ENCODE measurements at places on chromosomes 7 and 10. TPM values are rescaled to one million over a fixed set of nuclear protein-coding genes. Genes with fewer than 3 reads are reported as not detected.

DNA sequence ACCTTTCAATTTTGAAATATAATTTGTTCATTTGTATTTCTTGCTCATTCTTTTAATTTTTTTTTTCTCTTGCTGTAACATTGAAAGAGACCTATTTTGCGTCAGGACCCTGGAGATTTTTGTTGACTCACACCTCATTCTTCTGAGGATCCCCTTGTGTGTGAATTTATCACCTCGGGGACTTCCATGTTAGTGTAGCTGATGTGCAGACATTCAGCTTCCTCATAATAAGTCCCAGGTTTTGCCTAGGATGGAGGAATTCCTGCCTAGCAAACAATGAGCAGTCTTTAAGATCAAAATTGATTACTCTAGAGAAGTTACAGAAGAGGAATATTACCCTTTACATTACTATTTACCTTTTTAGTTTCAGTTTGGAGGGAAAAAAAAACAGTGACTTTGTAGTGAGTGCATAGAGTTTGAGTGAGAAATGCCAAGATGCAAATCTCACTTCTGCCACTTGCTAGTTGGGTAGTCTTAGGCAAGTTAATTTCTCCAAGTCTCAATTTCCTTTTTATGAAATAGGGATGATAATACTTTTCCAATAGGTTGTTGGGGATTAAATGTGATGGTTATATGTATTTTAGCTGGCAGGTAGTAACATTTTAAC, 14.3 kb downstream of the TES start:
- DNase-seq, result no peak

SKIDA1 gene
- total RNA-seq, result 3.3 TPM

GRCh38 chr10:29733323-29733722, 98.6 kb upstream of the SVIL start:
- no peak for DNase-seq

H2BK1 gene
- total RNA-seq, result not detected

- DNase-seq, result no peak
These were observed 167.8 kb downstream of the USP6NL start for GRCh38 chr10:11443468-11444154.

KIF11 gene
- total RNA-seq, result 0.78 TPM

ZNF736 gene
- 3.8 TPM for total RNA-seq

HELLS gene
- total RNA-seq, result 1.6 TPM

FAM241B gene
- total RNA-seq, result 3.3 TPM

SPDYE2B gene
- total RNA-seq, result not detected

PLAC9 gene
- 29.1 TPM for total RNA-seq

DNA sequence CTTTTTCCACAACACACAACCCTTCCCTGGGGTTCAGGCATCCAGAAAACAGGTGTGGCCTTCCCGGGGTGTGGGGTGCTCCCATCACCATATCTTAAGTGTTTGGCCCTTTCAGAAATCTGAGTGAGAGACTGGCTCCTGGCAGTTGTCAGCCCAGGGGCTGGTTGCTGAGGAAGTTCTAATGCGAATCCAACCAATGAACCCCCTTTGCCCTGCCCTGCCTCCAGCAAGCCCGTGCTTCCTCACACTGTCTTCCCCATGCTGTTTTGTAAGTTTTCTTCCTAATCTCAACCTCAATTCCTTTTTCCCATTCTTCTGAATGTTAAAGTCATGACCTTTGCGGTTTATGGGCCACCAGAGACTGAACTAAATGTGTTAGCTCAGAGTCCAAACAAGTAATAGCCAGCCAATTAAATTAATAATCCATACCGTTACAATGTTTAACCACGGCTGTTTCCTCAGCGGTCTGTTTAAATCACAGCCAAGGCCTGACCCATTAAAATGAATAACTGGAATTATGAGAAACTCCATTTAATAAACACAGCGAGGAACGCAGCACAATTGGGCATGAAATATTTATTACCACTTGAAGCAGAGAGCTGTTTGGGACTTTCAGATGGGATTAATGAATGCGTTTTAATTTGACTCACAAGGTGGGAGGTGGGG, 90.9 kb upstream of the TCF7L2 start:
- DNase-seq, result no peak

BICC1 gene
- total RNA-seq, result 6.1 TPM

DNA sequence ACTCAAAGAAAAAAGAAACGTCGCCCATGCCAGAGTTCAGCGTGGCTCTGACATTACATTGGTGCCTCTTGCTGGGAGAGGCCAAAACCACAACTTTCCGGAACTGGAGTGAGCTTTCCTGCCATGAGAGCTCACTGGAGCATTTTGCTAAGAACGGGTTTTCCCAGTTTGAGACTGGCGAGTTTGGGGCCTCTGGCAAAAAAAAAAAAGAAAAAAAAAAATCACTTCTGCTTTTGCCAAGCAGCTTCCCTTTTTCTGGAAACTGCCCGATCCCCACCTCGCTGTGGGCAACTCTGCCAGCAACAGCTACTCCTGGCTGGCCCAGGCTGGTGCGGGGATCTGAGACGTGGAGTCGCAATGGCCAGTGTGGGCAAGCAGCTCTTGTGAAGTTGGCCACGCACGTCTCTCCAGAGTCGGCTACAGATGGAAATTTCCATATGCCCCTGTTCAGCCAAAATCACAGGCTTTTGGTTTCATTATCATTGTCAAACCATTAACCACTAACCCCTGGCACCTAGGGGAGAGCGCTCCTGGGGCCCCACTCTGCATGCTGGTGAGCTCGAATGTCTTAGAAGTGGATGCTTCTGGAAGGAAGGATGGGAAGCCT, 25.7 kb downstream of the PRKAG2 start:
- peak; percentile 70 for DNase-seq

DNA sequence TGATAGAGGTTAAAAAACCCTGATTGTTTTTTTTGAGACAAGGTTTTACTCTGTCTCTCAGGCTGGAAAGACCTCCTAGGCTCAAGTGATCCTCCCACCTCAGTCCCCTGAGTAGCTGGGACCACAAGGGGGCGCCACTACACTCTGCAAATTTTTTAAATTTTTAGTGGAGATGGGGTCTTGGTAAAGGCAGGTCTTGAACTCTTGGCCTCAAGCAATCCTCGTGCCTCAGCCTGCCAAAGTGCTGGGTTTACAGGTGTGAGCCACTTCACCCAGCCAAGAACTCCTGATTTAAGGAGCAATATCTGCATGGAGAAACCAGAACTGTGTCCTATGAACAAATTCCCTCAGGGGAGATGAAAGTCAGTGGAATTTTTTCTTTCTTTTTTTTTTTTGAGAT, 7.3 kb upstream of the KLHDC10 start:
- DNase-seq, result no peak

SPDYE16 gene
- not detected for total RNA-seq

DNA sequence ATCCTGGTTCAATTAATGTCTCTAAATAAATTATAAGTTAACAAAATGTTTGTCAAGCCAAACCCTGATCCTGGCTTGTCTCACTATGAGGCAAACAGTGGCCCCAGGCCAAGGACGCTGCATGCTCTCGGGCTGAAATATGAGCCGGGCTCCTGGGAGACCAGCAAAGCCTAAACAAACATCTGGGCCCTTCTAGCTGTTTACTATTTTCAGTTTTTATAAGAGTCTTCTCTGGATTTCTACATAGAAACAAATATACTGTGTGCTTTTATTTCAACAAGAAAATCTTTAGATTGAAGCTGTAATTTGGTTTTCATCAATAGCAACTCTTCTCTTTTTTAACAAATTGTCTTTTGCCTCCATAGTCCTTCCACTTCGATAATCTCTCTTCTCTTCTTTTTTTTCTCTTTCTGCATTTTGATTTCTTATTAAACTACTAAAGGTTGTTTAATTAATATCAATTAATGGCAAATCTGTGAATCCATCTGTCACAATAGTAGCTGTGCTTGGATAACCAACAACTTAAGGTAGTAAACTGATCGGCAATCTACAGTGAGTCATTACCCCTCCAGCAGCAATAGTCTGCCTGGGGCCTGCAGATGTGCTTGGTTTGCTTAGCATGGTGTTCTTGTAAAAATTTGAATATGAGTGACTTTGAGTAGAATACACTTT, 83.3 kb upstream of the DNAJC1 start:
- peak; percentile 94 for DNase-seq

GRCh38 chr10:43957267-43958070, 308.8 kb upstream of the ZNF32 start:
- DNase-seq, result no peak

GRCh38 chr10:34024282-34024681, 689.8 kb upstream of the NRP1 start:
- no peak for DNase-seq

HTR5A gene
- not detected for total RNA-seq

PTPN20 gene
- total RNA-seq, result 19.3 TPM

DNA sequence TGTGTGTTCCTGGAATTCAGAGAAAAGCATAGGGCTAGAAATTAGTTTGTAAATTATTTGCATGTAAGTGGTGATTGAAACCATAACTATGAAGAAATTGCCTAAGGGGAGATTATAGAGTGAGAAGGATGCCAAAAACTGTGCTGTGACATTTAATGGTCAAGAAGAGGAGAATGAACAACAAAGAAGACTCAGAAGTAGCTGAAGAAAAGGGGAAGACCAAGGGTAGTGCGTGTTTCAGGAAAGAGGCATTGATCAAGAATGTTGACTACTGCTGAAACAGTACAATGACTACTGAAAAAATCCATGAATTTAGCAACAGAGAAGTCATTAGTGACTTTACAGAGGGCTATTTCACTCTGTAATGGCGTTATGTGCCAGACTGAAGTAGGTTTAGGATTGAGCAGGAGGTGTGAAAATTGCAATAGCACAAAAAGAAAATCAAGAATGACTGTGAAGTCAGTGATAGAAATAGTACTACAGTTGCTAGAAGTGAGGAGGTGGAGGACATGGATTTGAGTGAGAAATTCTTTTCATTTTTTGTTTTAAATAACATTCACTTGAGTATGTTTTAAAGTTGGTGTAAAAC, 28.9 kb upstream of the SAMD9L start:
- no peak for DNase-seq

- DNase-seq, result no peak
These were observed 17.2 kb downstream of the PANK1 start for GRCh38 chr10:89627830-89628229.

- DNase-seq, result no peak
These were observed 137.5 kb upstream of the LRRTM3 start for GRCh38 chr10:66788178-66788987.

- no peak for DNase-seq
These were observed 12.7 kb downstream of the LRRC18 start for GRCh38 chr10:48926764-48927540.

DNA sequence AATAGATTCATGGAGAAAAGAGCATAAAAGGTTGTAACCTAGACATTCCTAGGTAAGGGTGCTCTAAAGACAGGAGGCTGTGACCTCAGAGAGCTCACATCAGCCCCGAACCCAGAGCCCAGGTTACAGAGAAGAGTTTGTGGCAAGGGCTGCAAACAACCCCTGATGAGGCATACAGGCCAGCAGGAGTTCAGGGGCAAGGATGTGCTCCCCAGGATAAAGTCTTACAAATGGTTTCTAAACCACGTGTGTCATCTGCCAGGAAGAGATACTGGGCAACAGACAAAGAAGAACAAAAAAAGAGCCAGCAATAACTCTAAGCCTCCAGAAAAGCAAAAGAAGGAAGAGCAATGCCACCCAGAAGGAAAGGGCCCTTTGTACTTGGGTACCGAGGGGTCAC, 27.7 kb downstream of the NCAPG2 start:
- DNase-seq, result no peak

- DNase-seq, result no peak
These were observed 28.2 kb downstream of the IL2RA start for GRCh38 chr10:6033954-6034353.

GRCh38 chr10:131972474-131973071, 9.2 kb downstream of the BNIP3 start:
- DNase-seq, result peak; percentile 84

- DNase-seq, result no peak
These were observed 54.8 kb downstream of the OGDH start for GRCh38 chr7:44661233-44661632.

GRCh38 chr7:19754521-19755116, 18.8 kb downstream of the TMEM196 start:
- DNase-seq, result no peak

C10orf143 gene
- 2.2 TPM for total RNA-seq

GRCh38 chr7:112206991-112207592, 597 bp downstream of the ZNF277 start:
- no peak for DNase-seq

PAX4 gene
- not detected for total RNA-seq

- no peak for DNase-seq
These were observed 16.4 kb downstream of the HOXA1 start for GRCh38 chr7:27079234-27079975.

MYOZ1 gene
- total RNA-seq, result 0.38 TPM

DNA sequence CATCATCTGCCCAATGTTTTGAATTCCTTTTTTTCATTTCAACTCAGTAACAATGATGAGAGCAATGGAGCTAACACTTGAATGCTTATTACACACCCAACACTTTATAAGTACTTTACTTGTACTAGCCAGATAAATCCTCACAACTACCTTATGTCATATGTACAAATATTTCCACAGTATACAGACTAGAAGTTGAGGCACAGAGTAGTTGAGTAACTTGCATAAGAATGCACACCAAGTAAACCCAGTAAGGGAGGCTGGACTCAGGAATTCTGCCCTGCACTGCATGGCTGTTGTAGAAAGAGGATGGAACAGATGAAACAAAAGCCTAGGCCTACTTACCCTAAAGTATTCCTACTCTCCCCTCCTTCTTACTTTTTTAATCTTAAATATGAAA, 15.8 kb downstream of the DPY19L1 start:
- no peak for DNase-seq

DNA sequence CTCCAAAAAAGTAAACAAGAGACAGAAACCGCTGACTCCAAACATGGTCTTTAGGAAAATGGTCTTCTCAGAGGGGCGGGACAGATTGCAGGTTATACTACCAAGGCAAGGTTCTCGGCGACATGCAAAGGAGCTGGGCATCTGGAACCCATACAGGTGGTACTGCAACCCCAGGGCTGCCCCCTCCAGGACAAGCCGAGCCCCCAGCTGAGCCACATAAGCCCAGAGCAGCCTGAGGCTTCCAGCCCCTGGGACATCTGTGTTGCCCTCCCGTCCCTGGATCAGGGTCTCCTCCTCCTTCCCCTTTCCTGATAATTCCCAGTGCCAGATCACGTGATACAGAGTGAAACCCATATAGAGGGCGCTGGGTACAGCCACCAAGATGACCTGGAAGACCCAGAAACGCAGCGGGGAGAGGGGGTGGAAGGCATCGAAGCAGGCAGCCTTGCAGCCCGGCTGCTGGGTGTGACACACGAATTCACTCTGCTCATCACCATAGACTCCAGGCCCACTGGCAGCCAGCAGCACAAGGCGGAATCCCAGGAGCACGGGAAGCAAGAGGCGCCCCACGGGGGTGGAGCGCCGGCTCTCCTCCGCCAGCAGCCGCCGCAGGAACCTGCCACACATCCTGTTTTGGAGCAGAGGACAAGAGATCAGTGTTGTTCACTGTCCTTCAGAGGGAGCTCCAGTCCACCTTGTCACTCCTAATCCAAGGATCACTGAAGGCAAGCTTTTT, at the start of gene GJC3:
Gene GJC3, minus strand, starts transcription at position 627 of the 736 bp plus-strand sequence. Its CDS starts 0 bp downstream, at position 627.
- DNase-seq, result peak; percentile 75

NACAD gene
- 4.7 TPM for total RNA-seq

LRRC17 gene
- total RNA-seq, result 1.0 TPM

Measured in Right ventricle myocardium superior (tissue), 1 donor.